Purkinje cell (primary cell): ENCODE measurements at places on chromosomes 12 and 14. TPM values are rescaled to one million over a fixed set of nuclear protein-coding genes. Genes with fewer than 3 reads are reported as not detected.

GPR65 gene
- polyA plus RNA-seq = not detected in 2 replicates

IPO8 gene
- polyA plus RNA-seq = 9.0 and 10.1 TPM in 2 replicates

LRRIQ1 gene
- polyA plus RNA-seq = 3.0 and 6.0 TPM in 2 replicates

PPP1R1A gene
- 13.8 and 22.1 TPM in 2 replicates for polyA plus RNA-seq

RBM19 gene
- 9.0 and 15.0 TPM in 2 replicates for polyA plus RNA-seq

CLEC4C gene
- polyA plus RNA-seq = not detected in 2 replicates

TAS2R50 gene
- not detected in 2 replicates for polyA plus RNA-seq

GPR84 gene
- polyA plus RNA-seq = not detected in 2 replicates

SDR9C7 gene
- polyA plus RNA-seq = 0.54 TPM in 1 of 2 replicates, not detected in the other

GPR137C gene
- 11.9 and 16.9 TPM in 2 replicates for polyA plus RNA-seq

RFLNA gene
- polyA plus RNA-seq = 1.3 and 1.7 TPM in 2 replicates

COPZ1 gene
- 191 and 243 TPM in 2 replicates for polyA plus RNA-seq

RBP5 gene
- polyA plus RNA-seq = 1.4 TPM in 1 of 2 replicates, not detected in the other

CIROP gene
- not detected in 2 replicates for polyA plus RNA-seq
